ENCODE measurements at places on chromosomes 7 and 10. TPM values are rescaled to one million over a fixed set of nuclear protein-coding genes. Genes with fewer than 3 reads are reported as not detected.

- H3K27ac ChIP-seq = no peak overlapping the region
- H3K36me3 ChIP-seq = no peaks in the 10 kb centered on the region
- no peaks in the 10 kb centered on the region for H3K4me1 ChIP-seq
- DNase-seq = no peak
Measured at GRCh38 chr10:4599471-4599870, 226.5 kb upstream of the AKR1E2 start.

GRCh38 chr7:134723892-134724291 is 55.5 kb upstream of the CALD1 start:
- DNase-seq = no peak
- H3K4me1 ChIP-seq = peaks cover 83% of the 10 kb centered on the region
- no peak overlapping the region for H3K4me3 ChIP-seq
- H3K27me3 ChIP-seq = no peaks in the 10 kb centered on the region
- H3K27ac ChIP-seq = peak overlapping the region; percentile 86

DNA sequence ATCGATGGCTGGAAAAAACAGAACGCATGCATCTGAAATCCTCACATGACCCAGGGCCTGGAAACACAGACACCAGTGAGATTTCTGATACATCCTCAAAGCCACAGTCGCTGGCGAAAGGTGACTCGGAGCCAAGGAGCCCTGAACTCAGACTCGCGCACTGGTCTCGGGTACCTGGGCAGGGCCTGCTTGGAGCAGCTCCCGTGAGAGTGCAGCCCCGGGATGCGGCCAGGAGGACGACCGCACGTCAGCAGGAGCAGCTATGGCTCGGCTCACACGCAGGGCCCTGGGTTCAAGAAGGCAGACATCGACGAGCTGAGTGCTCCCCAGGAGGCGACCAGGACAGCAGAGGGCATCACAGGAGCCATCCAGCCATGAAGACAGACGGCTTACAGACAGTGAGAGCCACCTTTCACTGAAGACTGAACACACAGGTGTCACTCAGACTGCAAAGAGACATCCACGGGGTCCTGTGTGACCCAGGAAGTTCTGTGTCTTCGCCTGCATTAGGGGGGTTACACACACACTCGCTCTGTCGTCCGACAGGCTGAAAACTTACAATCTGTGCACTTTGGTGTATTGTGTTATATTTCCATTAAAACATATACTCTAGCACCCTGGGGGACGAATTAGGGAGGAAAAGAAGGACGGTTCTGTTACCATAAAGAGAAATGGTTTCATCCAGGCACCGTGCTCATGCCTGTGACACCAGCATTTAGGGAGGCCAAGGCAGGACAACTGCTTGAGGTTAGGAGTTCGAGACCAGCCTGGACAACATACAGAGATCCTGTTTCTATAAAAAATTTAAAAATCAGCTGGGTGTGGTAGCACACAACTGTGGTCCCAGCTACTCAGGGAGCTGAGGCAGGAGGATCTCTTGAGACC is 227.7 kb downstream of the MAD1L1 start:
- peaks cover 17% of the 10 kb centered on the region for H3K36me3 ChIP-seq
- H3K27ac ChIP-seq = no peak overlapping the region
- peaks cover 11% of the 10 kb centered on the region for H3K4me1 ChIP-seq
- H3K27me3 ChIP-seq = no peaks in the 10 kb centered on the region

GRCh38 chr10:132387764-132388210 is 9.2 kb upstream of the PWWP2B start:
- H3K27ac ChIP-seq = peak overlapping the region; percentile 42
- peaks cover 12% of the 10 kb centered on the region for H3K4me1 ChIP-seq
- H3K27me3 ChIP-seq = no peaks in the 10 kb centered on the region
- H3K36me3 ChIP-seq = no peaks in the 10 kb centered on the region

DNA sequence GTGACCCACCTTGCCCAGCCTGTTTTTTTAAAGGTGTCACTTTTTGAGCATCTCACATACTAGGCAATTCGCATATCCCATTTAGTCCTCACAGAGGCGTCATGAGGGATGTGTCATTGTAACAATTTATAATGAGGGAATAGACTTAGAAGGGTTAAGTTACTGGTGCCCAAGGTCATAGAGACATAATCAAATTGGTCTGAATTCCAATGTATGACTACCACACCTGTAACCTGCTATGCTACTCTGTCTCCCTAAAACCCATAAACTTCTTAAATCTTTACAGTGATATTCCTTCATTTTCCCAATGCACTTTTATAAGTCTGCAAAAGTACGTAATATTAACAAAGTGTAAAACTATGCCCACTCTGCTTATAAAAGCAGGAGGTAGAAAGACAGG is 7.1 kb downstream of the ZMYND11 start:
- H3K27ac ChIP-seq = no peak overlapping the region
- no peak for DNase-seq
- no peaks in the 10 kb centered on the region for H3K36me3 ChIP-seq
- no peak overlapping the region for H3K4me3 ChIP-seq

DNA sequence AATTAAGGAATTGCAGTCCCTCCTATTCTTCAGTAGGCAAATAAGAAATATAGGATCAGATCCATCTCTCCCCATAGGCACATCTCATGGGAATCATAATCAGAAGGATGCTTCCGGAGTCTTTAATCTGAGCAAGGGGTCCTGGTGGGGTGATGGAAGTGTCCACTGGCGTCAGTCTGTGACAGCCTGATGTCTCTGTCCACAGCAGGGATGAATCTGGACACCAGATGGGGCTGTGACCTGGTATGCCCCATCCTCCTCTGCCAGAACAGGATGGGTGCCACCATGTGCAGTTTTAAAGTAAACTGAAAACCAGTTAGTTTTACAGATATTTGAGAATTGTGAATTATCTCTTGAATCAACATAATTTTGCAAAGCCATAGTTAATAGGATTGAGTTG is 148.7 kb downstream of the C1GALT1 start:
- H3K4me1 ChIP-seq = no peaks in the 10 kb centered on the region
- no peak overlapping the region for H3K4me3 ChIP-seq
- DNase-seq = no peak
- no peak overlapping the region for H3K27ac ChIP-seq
- no peaks in the 10 kb centered on the region for H3K27me3 ChIP-seq

DNA sequence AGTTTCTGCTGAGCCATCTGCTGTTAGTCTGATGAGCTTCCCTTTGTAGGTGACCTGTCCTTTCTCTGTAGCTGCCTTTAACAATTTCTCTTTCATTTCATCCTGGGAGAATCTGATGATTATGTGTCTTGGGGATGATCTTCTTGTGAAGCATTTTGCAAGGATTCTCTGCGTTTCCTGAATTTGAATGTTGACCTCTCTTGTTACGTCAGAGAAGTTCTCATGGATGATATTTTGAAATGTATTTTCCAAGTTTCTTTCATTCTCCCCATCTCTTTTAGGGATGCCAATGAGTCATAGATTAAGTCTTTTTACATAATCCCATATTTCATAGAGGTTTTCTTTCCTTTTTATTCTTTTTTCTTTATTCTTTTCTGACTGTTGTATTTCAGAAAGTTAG is 184.2 kb upstream of the BET1 start:
- H3K27me3 ChIP-seq = no peaks in the 10 kb centered on the region
- no peaks in the 10 kb centered on the region for H3K36me3 ChIP-seq
- H3K4me1 ChIP-seq = no peaks in the 10 kb centered on the region
- no peak for DNase-seq

DNA sequence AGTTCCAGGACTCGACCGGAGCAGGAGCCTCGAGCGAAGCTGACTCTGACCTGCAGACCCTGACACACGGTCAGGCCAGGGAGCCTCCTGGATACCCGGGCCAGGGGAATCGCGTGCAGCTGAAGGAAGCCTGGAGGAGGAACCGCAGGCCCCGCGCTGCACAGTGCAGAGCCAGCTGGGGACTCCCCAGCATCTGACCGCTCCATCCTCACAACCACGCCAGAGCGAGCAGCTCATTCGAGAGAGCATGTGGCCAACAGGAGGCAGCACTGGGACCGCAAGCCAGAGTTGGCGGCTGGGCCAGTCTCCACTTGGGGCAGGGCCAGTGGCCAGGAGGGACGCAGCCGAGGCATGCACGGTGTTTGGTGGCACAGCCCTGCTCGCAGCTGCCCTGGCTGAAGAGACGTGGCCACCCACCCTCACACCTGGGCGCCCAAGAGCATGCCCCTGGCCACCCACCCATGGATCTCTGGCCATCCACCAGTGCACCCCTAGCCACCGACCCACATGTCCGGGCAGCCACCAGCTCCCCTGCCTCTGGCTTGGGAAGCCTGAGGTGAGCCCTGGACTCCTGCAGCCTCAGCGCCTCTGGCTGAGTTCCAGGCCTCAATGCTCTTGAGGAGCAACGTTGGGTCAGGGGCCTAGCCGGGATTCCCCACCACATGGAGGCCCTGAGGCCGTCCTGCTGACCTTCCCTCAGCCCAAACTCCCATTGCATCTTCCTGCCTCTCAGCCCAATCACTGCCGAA is 213.9 kb downstream of the ELFN1 start:
- H3K4me1 ChIP-seq = no peaks in the 10 kb centered on the region
- no peaks in the 10 kb centered on the region for H3K27me3 ChIP-seq
- H3K4me3 ChIP-seq = no peak overlapping the region
- H3K27ac ChIP-seq = no peak overlapping the region
- H3K36me3 ChIP-seq = peaks cover 18% of the 10 kb centered on the region
- DNase-seq = no peak

DNA sequence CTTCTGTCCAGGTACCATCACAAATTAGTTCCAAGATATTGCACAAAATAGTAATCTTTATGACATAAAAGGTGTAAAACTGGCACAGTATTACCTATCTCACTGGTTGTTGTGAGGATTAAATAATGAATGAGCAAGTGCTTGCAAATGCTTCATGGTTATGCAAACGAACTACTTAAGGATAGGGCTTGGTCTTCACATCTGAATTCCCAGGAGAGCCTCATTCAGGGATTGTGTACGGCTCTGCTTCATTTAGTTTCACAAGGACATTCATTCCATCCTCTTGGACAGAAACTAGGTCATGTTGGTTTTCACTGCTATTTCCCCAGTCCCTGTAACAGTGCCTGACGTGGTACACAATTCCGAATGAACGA is 12.1 kb downstream of the ABCA13 start:
- H3K4me3 ChIP-seq = no peak overlapping the region
- H3K27ac ChIP-seq = no peak overlapping the region
- no peaks in the 10 kb centered on the region for H3K27me3 ChIP-seq
- no peaks in the 10 kb centered on the region for H3K4me1 ChIP-seq

GRCh38 chr7:140342727-140343514 is 55.4 kb downstream of the SLC37A3 start:
- DNase-seq = no peak
- H3K4me1 ChIP-seq = no peaks in the 10 kb centered on the region
- H3K27me3 ChIP-seq = no peaks in the 10 kb centered on the region
- peaks cover 55% of the 10 kb centered on the region for H3K36me3 ChIP-seq
- H3K27ac ChIP-seq = no peak overlapping the region

DNA sequence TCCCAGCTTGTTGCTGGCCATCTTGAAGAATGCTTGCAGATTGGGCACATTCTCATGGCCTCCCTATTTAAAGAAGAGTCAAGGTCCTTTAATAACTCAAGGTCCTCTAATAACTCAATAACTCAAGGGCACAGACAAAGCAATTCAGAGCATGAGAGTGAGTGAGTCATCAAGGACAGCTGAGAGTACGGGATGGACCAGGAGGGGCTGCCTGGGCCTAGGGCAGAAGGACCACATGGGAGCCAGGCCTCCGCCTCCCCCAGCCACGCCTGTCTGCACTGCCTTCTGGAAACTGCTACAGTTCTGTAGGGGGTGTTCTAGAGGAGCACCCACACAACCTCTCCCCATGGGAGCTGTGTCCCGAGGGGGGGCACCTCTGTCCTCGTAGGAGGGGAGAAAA is 48.9 kb downstream of the ZNF503 start:
- no peak overlapping the region for H3K27ac ChIP-seq
- no peaks in the 10 kb centered on the region for H3K27me3 ChIP-seq
- no peaks in the 10 kb centered on the region for H3K4me1 ChIP-seq
- no peaks in the 10 kb centered on the region for H3K36me3 ChIP-seq
- no peak overlapping the region for H3K4me3 ChIP-seq
- no peak for DNase-seq

DNA sequence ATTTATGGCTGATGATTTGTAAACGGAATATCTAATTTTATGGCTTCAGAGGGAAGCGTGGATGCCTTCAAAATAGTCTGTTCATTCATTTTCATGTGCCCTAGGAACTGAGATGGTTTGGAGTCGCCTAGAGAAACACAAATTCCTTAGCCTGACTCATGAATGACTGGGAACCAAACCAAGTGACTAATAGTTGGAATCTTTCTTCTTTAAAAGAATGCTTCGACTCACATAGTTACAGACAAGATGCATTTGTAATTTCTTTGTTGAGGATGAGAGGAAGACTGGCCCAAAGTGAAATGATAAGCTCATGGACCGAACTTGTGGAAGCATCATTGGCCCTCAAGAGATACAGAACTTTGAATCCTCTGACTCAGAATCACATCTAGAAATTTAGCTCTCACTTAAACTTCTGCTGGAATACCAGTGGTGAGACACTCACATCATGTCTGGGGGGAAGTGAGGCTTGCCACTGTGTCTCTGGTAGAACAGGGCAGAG is 1107.2 kb downstream of the NRG3 start:
- no peaks in the 10 kb centered on the region for H3K4me1 ChIP-seq
- no peak overlapping the region for H3K27ac ChIP-seq
- no peak overlapping the region for H3K4me3 ChIP-seq
- H3K36me3 ChIP-seq = no peaks in the 10 kb centered on the region

DNA sequence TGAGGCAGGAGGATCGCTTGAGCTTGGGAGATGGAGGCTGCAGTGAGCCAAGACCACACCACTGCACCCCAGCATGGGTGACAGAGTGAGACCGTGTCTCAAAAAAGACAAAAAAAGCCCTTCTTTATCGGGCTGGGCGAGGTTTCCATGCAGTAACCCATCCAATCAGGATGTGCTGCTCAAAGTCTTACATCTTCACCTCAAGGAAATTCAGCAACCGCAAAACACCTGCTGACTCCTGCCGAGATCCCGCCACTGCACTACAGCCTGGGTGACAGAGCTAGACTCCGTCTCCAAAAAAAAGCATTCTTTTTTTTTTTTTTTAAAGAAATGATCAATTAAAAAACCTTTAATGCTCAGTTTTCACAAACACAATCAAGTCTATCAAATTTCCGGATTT is 75.7 kb upstream of the KCTD7 start:
- no peak for DNase-seq
- H3K4me3 ChIP-seq = no peak overlapping the region
- no peak overlapping the region for H3K27ac ChIP-seq
- H3K36me3 ChIP-seq = peaks cover 80% of the 10 kb centered on the region
- no peaks in the 10 kb centered on the region for H3K27me3 ChIP-seq

GRCh38 chr10:100792574-100792973 is 47.2 kb downstream of the PAX2 start:
- no peaks in the 10 kb centered on the region for H3K4me1 ChIP-seq
- no peak for DNase-seq
- H3K36me3 ChIP-seq = no peaks in the 10 kb centered on the region
- no peak overlapping the region for H3K4me3 ChIP-seq

The NEBL gene
- total RNA-seq = 3.5 TPM

The BTBD16 gene
- total RNA-seq = not detected

The BHLHA15 gene
- total RNA-seq = not detected

The OR2A5 gene
- not detected for total RNA-seq

Measured in esophagus muscularis mucosa (tissue), 4 donors.